ENCODE measurements at places on chromosomes 5 and 9. TPM values are rescaled to one million over a fixed set of nuclear protein-coding genes. Genes with fewer than 3 reads are reported as not detected.
A peak's percentile ranks its signal among the peaks of the same experiment; 100 is the strongest.

DNA sequence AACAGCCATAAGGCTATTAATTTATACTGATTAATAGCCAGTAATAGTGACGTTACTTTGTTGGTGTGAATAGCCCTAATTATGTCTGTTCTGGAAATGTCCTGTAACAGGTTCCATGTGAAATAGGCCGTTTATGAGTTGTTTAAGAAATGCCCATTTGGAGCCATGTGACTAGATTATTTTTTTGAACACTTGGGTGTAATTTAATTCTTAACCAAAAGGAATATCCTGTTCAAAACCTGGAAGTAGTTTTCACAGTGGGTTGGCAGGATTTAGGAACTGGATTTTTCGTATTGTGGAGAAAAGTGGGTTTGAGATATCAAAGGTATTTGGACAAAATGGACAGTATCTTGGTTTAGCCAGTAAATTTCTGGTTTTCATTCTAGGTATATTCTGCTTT is 1.3 kb downstream of the TENT2 start:
- no peak overlapping the region for H3K27ac ChIP-seq
- peak overlapping the region; percentile 97 for H3K4me3 ChIP-seq
- H3K36me3 ChIP-seq = peaks cover 40% of the 10 kb centered on the region
- no peaks in the 10 kb centered on the region for H3K27me3 ChIP-seq

- no peaks in the 10 kb centered on the region for H3K4me1 ChIP-seq
- no peak overlapping the region for H3K27ac ChIP-seq
- H3K4me3 ChIP-seq = no peak overlapping the region
- DNase-seq = no peak
Observed at GRCh38 chr9:101999441-101999840, 261.0 kb upstream of the GRIN3A start.

DNA sequence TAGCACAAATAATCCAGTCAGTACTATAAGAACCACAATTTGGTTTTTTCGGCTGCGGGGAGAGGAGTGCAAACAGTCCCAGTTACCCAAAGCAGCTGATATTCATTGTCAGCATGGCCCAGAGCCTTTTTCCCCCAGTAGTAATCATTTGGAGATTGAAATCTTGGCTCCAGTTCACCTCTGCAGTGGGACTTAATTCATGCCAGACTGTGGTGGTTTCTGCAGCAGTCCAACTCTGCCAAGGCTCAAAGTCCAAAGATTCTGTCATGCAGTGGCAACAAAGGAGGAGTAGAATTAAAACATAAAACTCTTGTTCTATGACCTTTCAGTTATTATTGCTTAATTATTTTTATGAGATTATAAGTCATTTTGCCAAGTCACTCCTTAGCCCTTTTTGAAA is 25.0 kb upstream of the TRIM36 start:
- no peak overlapping the region for H3K27ac ChIP-seq
- no peaks in the 10 kb centered on the region for H3K36me3 ChIP-seq
- peaks cover 6% of the 10 kb centered on the region for H3K4me1 ChIP-seq
- H3K27me3 ChIP-seq = peaks cover 5% of the 10 kb centered on the region

DNA sequence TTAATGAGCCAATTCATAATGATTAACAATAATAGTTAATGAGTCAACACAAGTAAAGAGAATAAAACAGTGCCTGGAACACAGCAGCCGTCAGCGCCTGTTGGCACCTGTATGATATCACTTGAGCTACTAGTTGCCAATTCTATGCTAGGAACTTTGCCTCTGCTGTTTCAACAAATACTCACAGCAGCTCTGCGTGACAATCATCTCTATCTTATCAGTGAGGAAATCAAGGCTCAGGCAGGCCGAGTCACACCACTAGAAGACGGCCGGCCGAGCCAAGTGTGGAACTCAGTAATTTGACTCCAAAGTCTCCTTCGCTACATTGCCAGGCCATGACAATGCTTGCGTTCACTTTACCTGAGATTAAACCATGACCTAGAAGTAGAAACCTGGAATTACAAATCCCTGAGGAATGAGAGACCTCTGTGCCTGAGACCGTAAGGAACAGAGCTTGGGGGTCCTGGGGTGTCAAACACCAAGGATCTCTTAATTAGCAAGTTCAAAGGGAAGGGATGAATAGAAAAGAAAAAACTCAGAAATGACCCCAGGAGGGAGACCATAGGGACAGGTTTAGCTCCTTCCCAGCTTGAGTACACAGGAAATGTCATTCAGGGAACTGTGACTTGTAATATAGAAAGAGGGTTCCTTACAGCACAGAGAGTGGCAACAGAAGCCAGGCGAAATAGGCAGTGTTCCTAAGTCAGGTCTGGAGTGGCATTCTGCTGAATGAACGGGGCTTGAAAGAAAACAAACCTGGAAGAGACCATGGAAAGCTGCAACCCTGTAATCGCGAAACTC is 109.1 kb downstream of the SUSD1 start:
- H3K4me1 ChIP-seq = peaks cover 11% of the 10 kb centered on the region
- no peaks in the 10 kb centered on the region for H3K36me3 ChIP-seq
- no peak overlapping the region for H3K27ac ChIP-seq
- H3K4me3 ChIP-seq = peak overlapping the region; percentile 24
- H3K27me3 ChIP-seq = no peaks in the 10 kb centered on the region
- DNase-seq = peak; percentile 87

DNA sequence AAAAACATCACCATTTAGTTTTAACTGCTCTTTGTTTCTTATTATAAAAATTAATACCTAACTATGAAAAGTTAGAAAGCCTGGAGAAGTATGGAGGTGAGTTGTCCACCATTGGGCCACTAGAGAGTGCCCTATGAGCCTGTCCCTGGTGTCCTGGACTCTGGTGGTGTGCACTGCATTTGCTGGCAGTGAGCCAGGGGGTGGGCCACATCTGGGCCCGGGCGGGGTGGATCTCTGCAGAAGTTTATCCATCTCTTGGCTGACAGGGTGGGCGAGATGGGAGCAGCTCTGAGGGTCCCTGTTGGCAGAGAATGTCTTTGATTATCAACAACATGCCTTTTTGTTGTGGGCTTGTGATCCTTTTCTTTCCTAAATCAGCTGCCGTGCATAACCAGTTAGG is 8.2 kb downstream of the TENT4A start:
- peaks cover 3% of the 10 kb centered on the region for H3K4me1 ChIP-seq
- no peaks in the 10 kb centered on the region for H3K27me3 ChIP-seq
- peaks cover 37% of the 10 kb centered on the region for H3K36me3 ChIP-seq
- H3K27ac ChIP-seq = no peak overlapping the region
- no peak overlapping the region for H3K4me3 ChIP-seq

DNA sequence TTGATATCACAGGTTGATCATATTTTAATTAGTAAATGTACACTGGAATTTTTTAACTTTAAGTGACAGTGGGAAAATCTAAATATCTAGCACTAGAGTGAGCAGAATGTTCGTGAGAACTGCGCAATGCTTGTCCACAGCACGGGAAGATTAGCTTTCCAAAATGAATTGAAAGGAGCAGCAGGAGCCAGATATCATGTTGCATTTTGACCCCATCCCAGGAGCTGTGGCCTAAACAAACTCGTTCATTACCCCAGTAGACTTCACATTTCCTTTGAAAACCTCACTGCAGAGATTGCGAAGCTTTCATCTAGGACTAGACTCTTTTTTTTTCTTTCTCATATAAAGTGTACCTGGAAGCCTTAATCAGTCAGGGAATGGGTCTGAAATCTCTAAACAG is 525.8 kb downstream of the CTNND2 start:
- H3K27ac ChIP-seq = no peak overlapping the region
- DNase-seq = no peak
- no peaks in the 10 kb centered on the region for H3K4me1 ChIP-seq

- H3K4me3 ChIP-seq = no peak overlapping the region
- no peak overlapping the region for H3K27ac ChIP-seq
- no peaks in the 10 kb centered on the region for H3K27me3 ChIP-seq
- H3K36me3 ChIP-seq = no peaks in the 10 kb centered on the region
- DNase-seq = peak; percentile 24
Observed at GRCh38 chr9:126222363-126222834, 104.2 kb upstream of the MVB12B start.

Gene IFNA13
- total RNA-seq = not detected

Gene PRRC2B
- 334 TPM for total RNA-seq

Gene RNF183
- total RNA-seq = 0.48 TPM

Gene PCDHB9
- total RNA-seq = 3.8 TPM

Gene WNK2
- 80.1 TPM for total RNA-seq

Gene KIF3A
- 17.0 TPM for total RNA-seq

Gene ALAD
- 88.8 TPM for total RNA-seq

Gene ZNF366
- not detected for total RNA-seq

Gene SPIN1
- total RNA-seq = 129 TPM

Gene ADGRD2
- not detected for total RNA-seq

Measured in endodermal cell (in vitro differentiated cells).